ENCODE measurements at places on chromosomes 11 and 22.

- peak; percentile 65 for DNase-seq
These were observed 19.3 kb downstream of the MYH9 start for GRCh38 chr22:36368359-36368983.

DNA sequence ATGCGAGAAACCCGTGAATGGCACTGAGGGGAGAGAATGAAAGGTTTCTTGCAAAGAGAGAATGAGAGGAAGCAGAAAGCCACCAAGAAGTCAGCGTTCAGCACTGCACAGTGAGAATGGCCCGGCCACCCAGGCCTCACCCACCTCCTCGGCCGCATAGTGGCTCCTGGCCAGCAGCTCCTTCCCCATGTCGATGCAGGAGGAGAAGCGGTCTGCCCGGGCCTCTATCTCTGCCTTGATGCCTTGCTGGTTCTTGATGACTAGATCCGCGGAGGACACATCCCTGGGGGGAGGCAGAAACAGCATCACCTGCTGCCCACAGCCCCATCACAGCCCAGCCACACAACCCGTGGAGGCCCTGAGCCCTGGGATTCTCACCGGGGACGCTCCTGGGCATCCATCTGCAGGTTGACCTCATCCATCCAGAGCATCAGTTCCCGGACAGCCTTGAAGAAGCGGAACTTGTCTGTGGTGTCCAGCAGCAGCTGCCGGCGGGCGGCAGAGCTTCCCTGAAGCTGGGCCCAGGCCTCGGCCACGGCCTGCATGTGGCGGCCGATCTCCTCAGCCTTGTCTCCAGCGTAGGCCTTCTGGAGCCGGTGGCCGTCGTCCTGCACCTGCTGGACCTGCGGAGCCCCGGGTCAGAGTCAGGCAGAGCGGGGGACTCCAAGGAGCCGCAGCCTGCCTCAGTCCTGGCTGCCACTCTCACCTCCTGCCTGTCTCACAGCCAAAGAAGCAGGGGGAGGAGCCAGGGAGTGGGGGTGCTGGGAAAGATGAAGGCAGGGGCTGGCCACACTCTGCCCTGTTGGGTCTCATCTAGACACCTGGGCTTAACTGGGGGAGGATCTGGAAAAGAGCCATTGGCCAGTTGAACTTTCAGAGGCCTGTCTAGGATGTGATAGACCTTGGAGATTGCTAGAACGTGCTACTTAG lies 12.2 kb upstream of the RBM4B start:
- DNase-seq = no peak

DNA sequence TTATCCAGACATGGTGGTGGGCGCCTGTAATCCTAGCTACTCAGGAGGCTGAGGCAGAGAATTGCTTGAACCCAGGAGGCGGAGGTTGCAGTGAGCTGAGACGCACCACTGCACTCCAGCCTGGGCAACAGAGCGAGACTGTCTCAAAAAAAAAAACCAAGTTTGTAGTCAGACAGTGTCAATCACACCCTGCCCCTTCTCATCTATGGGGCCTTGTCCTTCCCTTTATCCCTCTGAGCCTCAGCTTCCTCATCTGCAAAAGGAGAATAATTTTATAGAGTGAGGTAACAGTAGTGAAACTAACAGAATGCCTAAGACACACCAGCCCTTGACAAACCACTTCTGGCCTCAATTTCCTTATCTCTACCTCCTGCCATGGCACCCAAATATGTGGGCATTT lies 10.7 kb downstream of the BCL9L start:
- no peak for DNase-seq

- DNase-seq = no peak
These were observed 29.9 kb upstream of the MOB2 start for GRCh38 chr11:1516273-1517067.

DNA sequence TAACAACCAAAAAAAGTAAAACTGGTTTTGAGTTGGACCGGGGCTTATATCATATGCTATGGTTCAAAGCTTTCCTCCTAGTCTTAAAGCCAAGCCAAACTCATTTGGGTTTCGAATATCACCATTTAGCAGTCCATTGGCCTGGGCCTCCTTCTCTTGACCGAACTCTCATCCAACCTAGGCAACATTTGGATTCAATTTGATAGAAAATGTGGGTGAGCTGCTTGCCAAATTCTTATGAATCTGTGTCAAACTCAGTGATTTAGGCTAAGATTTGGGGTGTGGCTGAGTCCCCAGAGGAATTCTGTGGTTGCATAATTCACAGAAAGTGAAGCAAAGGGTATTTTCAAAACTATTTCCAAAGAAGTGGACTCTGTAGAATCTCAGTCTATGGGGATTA lies 83.7 kb downstream of the BLID start:
- DNase-seq = no peak

DNA sequence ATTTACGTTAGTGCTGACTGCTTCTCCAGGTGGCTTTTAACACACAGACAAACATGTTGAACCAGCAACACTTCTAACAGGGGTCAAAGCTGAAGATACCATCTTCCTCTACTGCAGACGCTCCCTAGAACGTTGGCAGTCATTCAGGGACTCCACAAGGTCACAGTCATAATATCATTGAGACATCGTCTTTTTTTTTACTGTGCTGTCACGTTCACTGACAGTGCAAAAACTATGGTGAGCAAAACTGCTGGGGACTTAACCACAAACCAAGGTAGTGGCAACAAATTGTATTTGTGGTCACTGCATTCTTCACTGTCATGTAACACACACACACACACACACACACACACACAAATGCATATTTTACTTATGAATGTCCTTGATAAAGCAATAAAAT lies 244.9 kb downstream of the CASP12 start:
- DNase-seq = peak; percentile 69

- no peak for DNase-seq
These were observed 33.3 kb downstream of the KCNC1 start for GRCh38 chr11:17767914-17768313.
